ENCODE measurements at places on chromosomes 11 and 22.

GRCh38 chr11:90178751-90179150 is 44.1 kb downstream of the CHORDC1 start:
- DNase-seq = peak; percentile 8

- no peak for DNase-seq
Observed at GRCh38 chr11:7473717-7474116, 11.6 kb upstream of the OLFML1 start.

- no peak for DNase-seq
Observed at GRCh38 chr22:47805394-47805935, 1043.0 kb downstream of the TBC1D22A start.

DNA sequence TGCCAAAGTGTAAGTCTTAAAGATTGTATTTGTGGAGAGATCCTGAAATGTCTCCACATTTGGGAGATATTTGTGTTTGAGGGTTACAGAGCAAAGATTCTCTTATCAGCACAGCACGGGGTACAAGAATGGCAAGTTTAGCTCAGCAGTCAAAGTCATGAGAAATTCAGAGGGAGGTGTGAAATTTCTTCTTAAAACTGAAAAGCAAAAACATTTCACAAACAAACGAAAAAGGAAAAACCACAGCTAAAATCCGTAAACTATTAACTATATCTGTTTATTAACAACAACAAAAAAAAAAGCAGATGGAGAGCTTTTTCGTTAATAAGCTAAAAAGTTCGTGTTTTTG is 40.9 kb upstream of the ETS1 start:
- no peak for DNase-seq

DNA sequence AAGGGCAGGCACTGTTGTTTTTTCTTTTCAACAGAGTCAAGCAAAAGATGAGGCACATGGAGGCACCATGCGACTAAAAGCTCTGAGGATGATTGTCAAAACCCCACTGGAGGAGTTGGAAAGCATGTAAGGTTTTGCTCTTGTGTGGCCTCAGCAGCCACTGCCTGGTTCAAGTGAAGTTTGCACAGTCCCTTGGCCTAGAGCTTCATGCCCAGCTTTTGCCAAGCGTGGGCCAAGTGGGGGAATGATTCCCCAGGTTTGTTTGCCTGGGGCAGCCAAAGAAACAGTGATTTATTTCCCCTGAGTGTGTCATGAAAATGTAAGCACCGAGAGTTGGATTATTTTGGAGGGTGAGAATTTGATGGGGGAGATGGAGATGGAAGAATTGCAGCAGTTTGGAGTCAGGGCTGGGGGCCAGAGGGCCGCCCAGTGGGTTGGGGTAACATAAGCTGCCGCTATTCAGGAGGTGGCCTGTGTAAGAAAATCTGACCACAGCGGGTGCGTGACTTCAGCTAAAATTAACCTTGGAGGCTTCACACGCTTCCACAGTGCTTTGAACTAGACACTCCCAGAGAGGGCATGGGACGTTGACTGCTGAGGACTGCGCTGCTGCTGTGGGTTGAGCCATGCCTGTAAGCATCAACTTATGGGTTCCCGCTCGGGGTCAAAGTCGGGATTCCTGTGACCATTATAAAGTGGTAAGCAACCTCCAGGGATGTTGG is 100.7 kb downstream of the NAV2 start:
- no peak for DNase-seq

GRCh38 chr22:39967103-39967829 is 7.1 kb downstream of the TMA7B start:
- DNase-seq = no peak

- DNase-seq = no peak
Observed at GRCh38 chr22:27179161-27179560, 521.8 kb downstream of the MIAT start.

DNA sequence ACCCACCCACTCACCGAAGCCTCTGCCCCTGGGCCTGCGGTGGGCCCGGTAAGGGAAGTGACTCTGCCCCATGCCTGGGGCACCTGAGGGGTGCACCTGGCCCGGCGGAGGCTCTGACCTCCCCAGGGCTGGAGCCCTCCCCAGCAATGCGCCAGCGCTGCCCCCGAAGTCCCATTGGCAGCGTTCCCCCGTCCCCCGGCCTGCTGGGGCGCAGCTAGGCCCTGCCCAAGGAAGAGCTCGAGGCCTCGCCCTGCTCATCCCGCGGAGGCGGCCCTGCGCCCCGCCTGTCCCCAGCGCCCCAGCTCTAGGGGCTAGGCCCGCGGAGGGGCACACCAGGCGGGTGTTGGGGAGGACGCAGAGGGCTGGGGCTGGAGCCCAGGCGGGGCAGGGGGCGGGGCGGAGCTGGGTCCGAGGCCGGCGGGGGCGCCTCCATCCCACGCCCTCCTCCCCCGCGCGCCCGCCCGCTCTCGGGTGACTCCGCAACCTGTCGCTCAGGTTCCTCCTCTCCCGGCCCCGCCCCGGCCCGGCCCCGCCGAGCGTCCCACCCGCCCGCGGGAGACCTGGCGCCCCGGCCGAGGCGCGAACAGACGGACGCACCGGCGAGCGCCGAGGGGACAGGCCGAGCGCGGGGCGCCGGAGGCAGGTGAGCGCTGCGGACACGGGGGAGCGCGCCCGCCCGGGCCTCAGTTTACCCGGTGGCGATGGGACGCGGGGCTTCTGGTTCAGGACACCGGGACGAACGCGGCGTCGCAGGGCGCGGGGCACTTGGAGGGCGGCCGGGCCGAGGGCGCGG is at the start of gene EPS8L2:
TSS of gene EPS8L2 (plus strand) at position 586 of the 793 bp plus-strand sequence. CDS start 3,177 bp downstream, outside the sequence.
- peak; percentile 84 for DNase-seq

- DNase-seq = no peak
Observed at GRCh38 chr11:126387857-126388256, 32.4 kb downstream of the ST3GAL4 start.

DNA sequence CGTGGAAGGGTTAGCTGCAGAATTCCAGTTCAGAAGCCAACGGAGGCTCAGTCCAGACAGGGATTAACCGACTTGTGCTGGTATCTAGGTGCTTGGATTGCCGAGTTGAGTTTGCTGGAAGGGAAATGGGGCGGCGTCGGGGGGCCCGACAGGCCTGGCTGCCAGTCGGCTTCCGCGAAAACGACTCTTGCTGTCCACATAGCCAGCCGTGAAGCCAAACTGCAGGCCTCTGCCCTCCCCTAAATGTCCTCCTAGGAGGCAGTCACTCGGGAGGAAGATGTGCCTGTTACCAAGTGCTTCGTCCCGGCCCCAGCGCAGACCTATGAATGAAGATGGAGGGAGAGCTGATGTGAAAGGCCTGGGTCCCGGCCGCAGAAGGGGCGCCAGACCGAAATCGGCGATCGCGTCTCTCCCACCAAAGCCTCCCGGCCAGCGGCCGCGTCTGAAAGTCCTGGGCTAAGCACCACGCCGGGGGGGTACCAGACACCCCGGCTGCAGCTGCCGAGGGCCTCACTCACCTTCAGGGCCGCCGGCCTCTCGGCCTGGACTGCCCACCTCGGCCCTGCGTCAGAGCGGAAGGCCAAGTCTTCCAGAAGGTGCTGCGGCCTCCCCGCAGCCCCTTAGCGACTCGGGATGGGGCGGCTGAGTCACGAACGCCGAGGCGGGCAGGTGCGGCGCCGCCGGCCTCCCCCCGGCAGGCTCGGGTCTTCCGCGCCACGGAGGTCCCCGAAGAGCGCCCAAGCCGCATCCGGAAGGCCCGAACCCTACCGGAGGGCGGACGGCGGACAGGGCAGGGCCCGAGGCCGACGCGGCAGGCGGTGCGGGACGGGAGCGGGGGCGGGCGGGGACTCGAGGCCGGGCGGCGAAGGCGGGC is 7.5 kb downstream of the DPAGT1 start:
- DNase-seq = peak; percentile 66

DNA sequence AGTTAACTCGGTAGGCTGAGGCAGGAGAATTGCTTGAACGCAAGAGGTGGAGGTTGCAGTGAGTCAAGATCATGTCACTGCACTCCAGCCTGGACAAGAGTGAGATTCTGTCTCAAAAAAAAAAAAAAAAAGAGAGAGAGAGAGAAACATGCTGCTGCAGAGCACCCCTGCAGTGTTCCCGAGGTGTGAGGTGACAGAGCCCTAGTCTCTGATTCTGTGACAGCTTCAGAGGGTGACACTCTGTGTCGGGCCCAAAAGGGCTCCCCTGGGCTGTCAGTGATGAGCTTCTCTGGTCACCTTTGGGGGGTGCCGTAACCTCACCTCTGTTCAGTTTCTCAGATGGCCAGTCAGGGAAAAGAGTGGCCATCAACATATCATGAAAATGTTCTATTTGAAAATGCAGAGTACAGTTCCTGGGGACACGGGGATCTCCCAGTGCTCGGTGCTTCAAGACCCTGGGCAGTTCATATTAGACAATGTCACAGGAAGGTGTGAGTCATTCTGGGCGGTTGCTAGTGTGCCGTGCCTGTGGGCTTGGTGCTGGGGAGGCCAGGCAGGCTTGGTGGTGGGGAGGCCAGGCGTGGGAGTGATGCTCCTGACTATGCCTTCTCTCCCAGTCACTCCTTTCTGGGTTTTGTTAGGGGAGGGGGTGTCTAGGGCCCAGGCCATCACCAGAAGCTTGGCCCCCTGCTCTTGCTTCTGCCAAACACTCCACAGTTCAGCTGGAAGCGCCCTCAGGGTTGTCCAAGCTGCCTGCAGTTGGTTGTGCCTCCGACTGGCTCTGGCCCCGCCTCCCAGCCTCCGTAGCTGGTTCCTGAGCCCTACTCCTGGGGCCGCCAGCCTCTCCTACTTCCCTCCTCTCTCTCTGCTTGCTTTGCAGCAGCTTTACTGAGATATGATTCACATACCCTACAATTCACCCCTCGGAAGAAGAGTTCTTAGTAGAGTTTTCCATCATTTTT is 52.5 kb upstream of the CLDN5 start:
- DNase-seq = no peak

GRCh38 chr22:19888131-19888746 is 33.6 kb upstream of the GNB1L start:
- no peak for DNase-seq

- no peak for DNase-seq
Observed at GRCh38 chr11:121570453-121570852, 117.7 kb upstream of the SORL1-AS1 start.

DNA sequence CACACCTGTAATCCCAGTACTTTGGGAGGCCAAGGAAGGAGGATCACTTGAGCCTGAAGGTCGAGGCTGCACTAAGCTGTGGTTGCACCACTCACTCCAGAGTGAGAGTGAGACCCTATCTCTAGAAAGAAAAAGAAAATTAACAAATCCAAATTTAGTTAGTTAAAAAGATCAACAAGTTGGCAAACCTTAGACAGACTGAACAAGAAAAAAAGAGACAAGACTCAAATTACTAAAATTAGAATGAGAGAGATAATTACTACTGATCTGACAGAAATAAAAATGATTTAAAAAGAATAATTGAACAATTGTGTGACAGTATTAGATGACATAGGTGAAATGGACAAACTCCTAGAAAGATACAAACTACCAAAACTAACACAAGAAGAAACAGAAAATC is 13.6 kb downstream of the CHEK2 start:
- DNase-seq = no peak

Measured in small intestine (tissue), 16 donors.